Myocyte (in vitro differentiated cells): ENCODE measurements at places on chromosomes 3 and 15. TPM values are rescaled to one million over a fixed set of nuclear protein-coding genes. Genes with fewer than 3 reads are reported as not detected.

The SIDT1 gene
- 0.24 TPM in 1 of 2 replicates, not detected in the other for total RNA-seq

The ISG20 gene
- total RNA-seq, result 0.16 and 0.29 TPM in 2 replicates

The HIGD2B gene
- not detected in 2 replicates for total RNA-seq

The ZNF860 gene
- 0.36 and 0.48 TPM in 2 replicates for total RNA-seq

The ANKRD63 gene
- total RNA-seq, result 0.42 TPM in 1 of 2 replicates, not detected in the other

- DNase-seq, result no peak
Observed at GRCh38 chr3:20462226-20462625, 276.2 kb upstream of the SGO1 start.

- no peak for DNase-seq
Observed at GRCh38 chr3:150958683-150959082, 13.8 kb downstream of the CLRN1 start.

DNA sequence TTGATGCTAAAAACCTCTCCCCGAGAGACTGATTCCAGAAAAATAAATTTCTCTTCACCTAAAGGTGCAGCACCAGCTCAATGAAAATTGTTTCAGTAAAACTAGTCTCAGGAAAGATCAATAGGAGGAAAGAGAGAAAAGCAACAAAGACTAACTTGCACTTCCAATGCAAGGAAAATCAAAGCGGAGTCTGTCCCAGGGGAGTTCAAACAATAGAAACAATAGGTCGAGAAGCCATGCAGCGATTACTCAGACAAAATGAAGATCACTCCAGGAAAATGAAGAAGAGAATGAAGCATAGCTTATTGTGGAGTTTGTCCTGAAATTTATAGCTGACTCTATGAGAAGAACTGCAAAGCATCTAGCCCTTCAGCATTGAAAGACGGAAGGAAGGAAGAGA lies 105.1 kb upstream of the FRMD4B start:
- DNase-seq, result no peak

GRCh38 chr15:62824111-62825015 lies 218.2 kb upstream of the TPM1 start:
- peak; percentile 40 for DNase-seq

DNA sequence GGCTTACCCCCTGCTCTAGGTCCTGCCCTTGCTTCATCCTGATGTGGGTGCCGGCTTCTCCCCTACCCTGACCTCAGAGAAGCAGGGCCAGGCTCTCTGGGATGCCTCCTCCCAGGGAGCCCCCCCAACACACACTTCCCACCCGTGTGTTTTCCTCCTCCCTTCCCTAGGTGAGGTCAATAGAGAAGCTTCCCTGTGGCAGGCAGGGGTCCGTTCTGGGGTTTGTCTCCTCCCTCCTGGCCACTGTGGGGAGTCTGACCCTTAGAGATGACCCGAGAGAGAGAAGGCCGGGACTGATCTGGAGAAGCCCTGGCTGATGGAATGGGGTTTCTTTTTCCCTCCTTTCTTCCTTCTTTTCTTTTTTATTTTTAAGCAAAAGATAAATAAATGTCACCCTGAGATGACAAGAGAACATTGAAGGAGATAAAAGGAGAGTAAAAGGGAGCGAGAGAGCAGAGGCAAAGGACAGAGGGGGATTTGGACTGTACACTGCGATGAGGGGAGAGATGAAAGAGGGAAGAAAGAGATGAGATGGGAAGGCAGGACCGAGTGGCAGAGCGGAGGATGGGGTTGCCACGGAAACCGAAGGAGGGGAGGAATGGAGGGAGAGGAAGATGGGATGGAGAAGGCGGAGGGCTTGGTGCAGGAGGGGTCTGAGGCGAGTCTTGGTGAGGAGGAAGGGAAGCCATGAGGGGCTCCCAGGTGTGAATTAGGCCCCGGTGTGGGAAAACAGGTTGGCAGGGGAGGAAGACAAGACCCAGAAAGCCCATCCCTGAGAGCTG lies 48.4 kb downstream of the IDH2 start:
- DNase-seq, result no peak

DNA sequence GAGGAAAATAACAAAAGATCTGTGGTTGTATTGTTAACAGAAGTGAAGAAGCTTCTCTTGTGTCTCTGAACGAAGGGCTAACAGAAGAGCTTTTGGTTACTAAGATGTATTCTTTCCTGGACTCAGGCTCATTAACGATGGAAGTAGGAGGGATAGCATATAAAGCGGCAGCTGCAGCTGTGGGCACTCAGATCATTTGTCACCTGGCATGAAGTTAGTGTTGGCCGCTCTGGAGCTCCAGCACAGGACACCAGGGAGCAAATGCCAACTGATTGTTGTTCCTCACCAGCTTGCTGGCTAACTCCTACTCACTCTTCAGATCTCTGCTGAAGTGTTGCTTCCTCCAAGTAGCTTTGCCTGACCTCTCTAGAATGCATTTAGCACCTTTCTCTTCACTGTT lies 15.5 kb upstream of the SLITRK3 start:
- DNase-seq, result peak; percentile 12

GRCh38 chr3:126159476-126159875 lies 20.9 kb downstream of the ALDH1L1 start:
- DNase-seq, result peak; percentile 13

DNA sequence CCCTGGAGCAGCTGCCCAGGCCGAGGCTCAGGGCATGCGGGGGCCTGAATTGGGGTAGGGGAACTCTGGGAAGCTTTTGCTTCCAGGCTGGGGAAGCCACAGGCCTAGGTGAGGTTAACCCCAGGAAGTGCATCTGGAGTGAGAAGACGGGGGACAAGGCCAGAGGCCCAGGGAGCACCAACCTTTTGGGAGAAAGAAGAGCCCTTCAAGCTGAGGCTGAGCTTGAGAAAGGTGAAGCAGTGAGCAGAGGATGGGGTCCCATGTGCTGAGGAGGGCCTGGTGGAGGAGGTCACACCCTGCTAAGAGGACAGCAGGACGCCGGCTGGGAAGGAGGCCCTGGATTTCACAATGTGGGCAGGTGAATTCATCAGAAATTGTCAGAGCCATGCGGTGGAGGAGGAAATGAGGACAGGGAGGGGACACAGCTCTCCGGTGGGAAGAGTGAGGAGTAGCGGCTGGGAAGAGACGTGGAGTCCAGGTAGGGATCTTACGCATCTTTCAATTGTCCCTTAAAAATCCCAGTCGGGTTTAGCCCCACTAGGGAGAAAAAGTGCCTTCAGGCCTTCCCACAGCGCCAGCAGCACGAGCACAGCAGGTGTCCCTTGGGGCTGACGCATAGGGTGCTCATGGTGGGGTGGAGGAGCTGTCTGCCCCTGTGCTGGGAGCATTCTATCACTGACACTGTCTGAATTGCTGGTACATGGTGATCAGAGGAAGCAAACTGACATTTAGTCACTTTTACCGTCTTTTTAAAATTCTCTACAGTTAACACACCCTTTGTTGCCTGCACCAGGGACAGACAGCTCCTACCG lies 50.9 kb downstream of the HCN4 start:
- DNase-seq, result no peak

DNA sequence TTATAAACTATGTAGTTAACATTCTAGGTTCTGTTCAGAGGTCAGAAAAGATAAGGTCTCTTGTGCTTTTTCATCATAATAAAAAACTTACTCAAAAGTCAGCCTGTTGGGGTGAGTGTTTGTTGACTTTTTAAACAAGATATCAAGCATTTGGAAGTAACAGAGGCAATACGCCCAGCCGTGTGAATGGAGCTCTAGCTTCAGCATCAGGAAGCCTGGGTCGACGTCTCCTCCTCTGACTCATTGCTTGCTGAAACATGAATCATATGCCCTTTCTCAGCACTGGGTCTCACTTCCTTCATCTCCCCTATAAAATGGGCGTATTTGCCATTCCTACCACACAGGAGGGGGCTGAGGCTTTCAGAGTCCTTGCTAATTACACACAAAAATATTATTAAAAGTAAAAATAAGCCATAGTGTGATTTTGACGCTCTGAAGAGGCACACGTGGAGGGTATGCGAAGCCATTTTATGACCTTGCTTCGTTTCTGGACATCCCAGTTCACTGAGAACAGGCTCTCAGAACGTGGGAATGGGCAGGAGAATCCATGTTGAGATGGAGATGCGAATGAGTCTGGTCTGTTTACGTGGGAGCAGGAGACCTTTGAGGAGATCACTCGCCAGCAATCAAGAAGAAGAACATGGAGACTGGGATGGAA lies 220.8 kb upstream of the TPRG1 start:
- DNase-seq, result peak; percentile 79

DNA sequence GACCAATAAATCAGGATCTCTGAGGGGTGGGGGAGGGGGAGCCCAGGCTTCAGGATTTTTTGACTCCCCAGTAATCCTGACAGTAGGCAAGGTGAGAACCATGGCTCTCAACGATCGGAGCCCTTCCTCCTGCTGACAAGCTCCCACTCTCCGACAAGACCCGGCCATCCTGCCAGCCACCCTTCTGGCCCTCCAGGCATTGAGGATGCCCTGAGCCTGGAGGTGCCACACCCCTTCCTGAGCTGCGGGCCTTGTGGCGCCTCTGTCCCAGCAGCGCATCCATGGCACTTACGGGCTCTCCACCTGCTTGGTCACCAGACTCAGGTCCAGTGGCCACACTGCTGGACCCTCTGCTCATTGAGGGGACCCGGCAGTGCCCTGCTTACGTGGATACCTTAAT lies 46.0 kb downstream of the MGLL start:
- no peak for DNase-seq

GRCh38 chr15:59516655-59517461 lies 78.9 kb downstream of the FAM81A start:
- no peak for DNase-seq

GRCh38 chr3:32283304-32283703 lies 44.8 kb downstream of the CMTM8 start:
- DNase-seq, result peak; percentile 16

GRCh38 chr3:99172736-99173657 lies 271.5 kb upstream of the DCBLD2 start:
- peak; percentile 80 for DNase-seq

DNA sequence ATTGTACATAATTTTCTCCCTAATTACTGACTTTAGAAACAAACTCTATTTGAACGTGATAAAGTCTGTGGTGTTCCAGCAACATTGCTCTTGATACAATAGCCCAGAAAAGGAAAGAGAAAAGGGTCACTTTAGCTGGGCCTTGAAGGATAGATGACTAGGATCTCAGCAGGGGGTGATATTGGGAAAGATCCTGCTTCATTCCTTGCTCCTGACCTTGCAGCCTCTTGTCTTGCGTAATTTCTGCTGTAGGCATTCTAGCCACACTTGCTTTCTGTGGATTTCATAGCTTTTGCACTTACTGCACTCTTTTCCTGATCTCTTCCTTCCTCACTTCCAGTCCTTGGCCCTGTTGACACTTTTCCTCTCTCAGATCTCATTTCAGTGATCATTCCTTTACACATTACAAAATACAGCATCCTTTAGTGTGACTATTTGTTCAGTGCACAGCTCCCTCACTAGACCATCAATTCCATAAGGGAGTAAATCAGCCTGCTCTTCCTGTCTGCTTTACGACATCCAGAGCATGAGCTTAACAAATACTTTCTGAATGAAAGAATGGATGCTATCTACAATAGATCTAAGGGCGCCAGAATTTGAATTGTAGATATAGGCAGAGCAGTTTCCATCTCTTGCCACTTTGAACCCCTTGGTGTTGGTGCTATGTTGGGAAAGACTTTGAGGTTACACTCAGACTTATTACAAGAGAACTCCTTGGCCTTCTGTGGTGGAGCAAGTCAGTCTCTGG lies 559.6 kb upstream of the MDFIC2 start:
- peak; percentile 43 for DNase-seq

- DNase-seq, result no peak
Observed at GRCh38 chr3:32106929-32107362, 526 bp downstream of the GPD1L start.

DNA sequence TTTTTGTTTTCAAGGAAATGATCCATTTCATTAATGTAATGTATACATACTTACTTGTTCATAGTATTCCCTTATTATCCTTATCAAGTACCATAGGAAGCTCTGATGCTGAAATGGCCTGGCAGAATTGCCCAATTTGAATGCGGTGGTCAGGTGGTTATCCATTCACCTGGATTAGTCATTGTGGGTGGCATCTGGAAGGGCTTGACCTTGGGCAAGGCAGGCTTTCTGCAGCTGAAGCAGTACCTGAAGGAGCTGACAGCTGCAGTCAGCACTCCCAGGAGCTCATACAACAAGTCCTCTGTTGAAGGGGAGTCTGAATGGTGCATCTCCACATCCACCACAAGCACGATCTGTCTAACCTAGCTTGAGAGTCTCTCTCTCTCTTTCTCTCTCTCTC lies 12.2 kb upstream of the IQCF5 start:
- DNase-seq, result no peak

DNA sequence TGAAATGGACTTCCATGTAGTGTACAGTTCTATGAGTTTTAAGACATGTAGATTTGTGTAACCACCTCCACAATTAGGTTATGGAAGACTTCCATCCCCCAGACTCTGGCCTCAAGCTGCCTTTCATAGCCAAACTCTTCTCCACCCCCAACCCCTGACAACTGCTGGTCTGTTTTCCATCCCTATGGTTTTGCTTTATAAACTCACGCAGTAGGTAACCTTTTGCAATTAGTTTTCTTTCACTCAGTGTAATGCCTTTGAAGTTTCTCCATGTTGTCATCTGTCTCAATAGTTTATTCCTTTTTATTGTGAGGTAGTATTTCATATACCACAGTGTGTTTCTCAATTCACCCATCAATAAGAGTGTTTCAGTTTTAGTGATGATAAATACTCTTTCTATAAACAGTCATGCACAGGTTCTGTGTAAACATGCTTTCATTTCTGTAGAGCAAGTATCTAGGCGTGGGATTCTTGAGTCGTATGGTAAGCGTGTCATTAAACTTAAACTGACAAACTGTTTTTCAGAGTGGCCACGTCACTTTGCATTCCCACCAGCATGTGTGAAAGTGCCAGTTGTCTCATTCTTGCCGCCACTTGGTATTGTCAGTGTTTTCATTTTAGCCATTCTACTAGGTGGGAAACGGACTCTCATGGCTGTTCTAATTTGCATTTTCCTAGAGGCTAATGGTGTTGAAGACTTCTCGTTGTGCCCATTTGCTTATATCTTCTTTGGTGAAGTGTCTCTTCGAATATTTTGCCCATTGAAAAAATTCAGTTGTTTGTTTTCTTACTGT lies 47.3 kb upstream of the ALDH1A3 start:
- DNase-seq, result no peak

GRCh38 chr3:114831861-114832260 lies 315.2 kb downstream of the ZBTB20 start:
- no peak for DNase-seq

- peak; percentile 45 for DNase-seq
Observed at GRCh38 chr15:45126535-45127158, 3.0 kb downstream of the DUOXA1 start.

DNA sequence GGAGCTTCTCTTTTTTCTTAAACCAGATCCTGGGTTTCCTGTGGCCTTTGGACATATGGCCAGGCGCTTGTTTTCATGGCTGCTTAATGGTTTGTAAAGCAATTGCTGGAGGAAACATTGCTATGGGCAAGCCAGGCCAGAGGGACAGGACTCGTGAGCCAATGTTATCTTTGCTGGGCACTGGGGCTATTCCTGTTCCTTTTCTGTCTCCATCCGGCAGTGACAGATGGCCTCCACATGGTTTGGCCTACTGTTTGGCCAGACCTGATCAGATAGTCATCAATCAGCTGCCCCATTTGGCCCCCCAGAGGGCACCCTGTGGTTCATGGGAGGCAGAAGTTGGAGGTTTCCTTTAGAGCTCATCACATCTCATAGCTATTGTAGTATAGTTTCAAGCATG lies 326.1 kb upstream of the ROPN1 start:
- no peak for DNase-seq
